ENCODE measurements at places on chromosomes 12 and 14.
A peak's percentile ranks its signal among the peaks of the same experiment; 100 is the strongest.

DNA sequence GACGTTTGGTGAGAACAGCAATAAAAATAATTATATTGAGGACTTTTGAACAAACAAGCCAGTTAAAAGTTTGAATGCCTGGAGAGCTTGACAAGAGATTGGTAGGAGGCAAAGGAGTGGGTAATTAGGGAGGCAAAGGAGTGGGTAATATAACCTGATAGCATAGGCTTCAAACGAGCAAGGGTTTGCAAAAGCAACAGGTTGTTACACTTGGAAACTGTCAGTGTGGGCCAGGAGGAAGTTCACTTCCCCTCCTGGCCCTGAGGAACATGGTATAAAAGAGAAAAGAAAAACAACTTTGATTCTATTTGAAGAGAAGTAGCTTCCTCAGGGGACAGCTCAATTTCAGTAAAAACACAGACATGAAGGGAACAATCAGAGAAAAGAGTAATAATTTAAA, 121.7 kb downstream of the CCER1 start:
- no peak for DNase-seq

- no peak for DNase-seq
Measured at GRCh38 chr14:33964599-33965317, 13.9 kb upstream of the EGLN3 start.

DNA sequence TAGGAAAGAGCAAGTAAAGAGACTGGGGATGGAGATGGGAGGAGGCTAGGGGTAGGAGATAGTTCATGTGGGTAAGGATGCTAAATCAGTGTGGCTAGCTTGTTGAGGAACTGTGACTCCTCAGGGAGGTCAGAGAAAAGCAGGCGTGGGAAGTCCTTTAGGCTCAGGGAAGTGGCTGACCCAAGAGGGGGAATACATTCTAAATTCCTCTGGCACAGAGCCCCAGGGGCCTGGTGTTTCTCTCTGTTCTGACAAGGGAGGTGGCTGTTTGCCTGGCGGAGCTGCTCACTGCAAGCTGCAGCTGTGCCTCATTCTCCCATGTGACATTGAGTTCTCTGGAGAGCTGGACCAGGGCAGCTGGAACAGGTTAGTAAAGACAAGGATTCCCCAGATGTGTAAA, 152.2 kb upstream of the SLC38A2 start:
- DNase-seq: no peak

DNA sequence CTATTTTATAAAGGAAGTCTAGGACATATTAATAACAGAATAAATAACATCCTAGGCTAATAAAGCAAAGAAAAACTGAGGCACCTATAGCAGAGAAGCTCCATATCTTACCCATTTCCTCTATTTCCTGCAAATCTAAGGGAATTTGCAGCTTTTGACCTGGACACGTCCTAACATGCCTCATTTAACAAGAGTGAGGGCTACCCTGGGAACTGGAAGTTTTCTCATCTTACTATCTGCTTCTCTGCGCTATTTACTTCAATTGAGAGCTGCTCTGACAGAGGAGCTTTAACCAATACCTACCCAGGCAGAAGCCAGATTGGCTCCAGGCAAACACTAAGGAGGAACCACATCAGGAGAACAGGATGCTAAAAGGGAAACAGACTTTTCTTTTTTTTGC, 5.7 kb downstream of the YBX3 start:
- DNase-seq: no peak

- DNase-seq: no peak
Measured at GRCh38 chr12:54991161-54991990, 6.8 kb upstream of the TESPA1 start.

GRCh38 chr12:87756721-87757120, 272.5 kb downstream of the C12orf50 start:
- no peak for DNase-seq

- DNase-seq: no peak
Measured at GRCh38 chr12:130737731-130738130, 21.6 kb upstream of the RIMBP2 start.

GRCh38 chr12:55737581-55738122, 5.3 kb upstream of the GDF11 start:
- no peak for DNase-seq

DNA sequence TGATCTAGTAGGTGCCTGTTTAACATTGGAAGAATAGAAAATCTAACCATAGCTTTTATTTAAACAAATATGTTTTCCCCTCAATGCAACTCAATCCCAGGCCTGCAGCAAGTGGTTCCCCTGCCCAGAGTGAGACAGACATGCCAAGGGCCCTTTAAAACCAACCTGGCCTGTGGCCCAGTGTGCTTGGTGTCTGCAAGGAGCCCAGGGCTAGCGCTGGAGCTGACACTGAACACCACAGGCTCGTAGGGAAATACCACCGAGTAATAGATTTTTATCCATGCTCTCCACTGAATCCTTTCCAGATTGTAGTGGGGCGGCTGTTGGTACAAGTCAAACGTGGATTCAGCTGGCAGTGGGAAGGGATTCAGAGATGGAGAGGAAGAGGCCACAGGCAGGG, 95.6 kb upstream of the NRXN3 start:
- peak; percentile 72 for DNase-seq

DNA sequence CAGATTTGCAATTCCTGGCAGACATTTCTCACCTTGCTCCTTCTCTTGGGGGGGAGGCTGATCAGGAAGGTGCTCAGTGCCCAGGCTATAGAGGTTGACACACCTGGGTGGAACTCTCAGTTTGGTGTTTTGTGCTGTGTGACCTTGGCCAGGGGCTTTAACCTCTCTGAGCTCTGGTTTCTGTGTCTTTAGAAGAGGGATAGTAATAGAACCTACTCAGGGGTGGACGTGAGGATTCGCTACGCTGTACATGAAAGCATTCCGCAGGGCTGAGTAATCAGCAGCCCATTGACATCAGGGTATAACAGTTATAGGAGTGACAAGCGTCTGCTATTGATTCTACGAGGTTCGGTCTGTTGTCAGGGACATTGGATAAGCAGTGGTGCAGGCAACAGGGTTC, 98.1 kb downstream of the PHETA1 start:
- no peak for DNase-seq

DNA sequence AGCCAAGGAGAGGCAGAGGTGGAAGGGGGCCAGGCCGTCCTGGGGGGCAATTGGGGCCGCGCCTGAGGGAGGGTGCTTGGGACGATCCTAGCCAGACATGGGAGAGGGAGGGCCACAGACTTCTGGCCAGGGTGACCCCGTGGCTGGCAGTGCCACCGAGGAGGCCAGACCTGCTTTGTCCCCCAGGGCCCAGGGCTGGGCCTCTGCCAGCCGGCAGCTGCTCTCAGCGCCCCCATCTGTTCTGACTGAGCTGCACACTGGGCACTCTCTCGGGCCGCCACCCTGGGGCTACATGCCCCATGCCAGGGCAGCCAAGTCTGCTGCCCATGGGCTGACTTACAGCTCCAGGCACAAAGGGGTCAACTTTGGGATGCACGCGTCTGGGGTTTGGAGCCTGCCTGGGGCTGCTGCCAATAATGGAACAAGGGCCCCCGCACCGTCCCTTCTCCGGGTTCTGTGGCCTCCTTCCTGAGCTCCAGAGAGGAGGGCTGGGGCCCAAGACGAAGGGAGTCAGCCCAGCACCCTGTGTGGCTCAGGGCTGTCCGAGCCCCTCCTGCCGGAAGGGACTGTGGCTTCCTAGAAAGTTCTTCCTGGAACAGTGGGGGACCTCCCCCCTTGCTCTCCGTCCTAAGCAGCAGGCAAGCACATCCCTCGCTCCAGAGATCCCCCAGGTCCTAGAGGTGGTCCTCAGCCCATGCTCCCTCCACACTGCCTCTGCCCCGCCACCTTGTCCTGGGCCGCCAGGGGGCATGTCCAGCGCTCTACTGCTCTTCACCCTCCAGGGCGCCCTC, 1.1 kb downstream of the ADSS1 start:
- DNase-seq: no peak

- no peak for DNase-seq
Measured at GRCh38 chr12:7091660-7092228, 501 bp downstream of the C1R start.

GRCh38 chr14:73661872-73662271, 17.1 kb downstream of the DNAL1 start:
- no peak for DNase-seq

DNA sequence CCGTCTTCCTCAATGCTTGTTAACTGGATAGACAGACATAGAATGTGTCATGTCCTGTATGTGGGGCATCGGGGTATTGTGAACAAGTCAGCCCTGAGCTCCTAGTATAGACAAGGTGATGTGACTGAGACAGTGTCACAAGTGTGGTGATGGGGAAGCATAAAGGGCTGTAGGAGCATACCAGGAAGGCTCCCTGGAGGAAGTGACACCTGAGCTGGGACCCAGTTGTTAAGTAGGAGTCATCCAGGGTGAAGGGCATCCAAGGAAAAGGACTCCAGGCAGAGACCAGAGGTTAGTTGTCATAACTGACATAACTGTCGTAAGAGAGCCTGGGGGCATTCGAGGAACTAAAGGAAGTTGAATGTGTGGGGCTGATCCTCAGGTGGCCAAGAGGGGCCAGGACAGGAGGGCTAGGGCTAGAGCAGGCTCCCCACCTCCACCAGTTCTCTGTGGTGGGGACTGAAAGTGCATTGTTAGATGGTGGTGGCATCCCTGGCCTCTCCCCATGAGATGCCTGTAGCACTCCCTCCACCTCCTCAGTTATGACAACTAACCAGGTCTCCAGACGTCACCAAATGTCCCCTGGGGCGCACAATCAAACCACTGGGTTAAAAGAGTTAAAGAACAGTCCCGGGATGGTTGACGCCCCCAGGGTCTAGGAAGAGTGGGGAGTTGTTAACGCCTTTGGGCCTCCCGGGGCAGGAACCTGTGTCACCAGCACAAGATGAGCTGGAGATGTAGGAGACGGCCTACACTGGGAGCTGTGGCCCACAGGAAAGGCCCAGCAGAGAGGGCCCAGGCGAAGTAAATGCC, 2.4 kb downstream of the FICD start:
- DNase-seq: no peak

DNA sequence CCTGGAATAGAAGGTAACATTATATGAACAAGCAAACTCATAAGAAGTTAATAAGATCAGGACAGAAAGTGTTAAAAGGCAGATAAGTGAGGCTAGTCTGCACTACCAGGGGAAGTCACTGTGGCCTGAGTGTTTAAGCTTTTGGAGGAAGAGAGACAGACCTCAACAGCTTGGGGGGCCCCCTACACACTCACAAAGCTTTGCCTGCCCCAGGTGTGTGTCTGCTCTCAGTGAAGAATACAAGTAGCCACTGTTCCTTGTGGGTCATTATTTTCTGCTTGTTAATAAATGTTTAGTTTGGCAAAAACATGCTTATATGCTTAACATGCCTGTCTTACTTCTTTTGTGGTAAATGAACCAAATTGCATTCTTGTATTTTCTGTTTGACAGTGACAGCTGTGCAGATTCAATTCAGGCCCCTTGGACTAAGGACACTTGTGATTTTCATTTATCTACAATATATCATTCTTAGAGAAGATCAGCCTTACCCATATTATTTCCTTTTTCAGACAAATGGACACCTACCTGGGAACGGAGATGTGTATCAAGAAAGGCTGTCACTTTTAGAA, 50.7 kb upstream of the C12orf71 start:
- DNase-seq: no peak
